ENCODE measurements at places on chromosomes 7 and 10. TPM values are rescaled to one million over a fixed set of nuclear protein-coding genes. Genes with fewer than 3 reads are reported as not detected.

The SLC35G1 gene
- 1.5 TPM for total RNA-seq

GRCh38 chr10:77565590-77566023 is 72.0 kb downstream of the KCNMA1 start:
- no peak overlapping the region for H3K4me3 ChIP-seq
- no peaks in the 10 kb centered on the region for H3K4me1 ChIP-seq
- H3K36me3 ChIP-seq: no peaks in the 10 kb centered on the region
- no peak for DNase-seq

The SLC26A3 gene
- not detected for total RNA-seq

- H3K36me3 ChIP-seq: no peaks in the 10 kb centered on the region
- H3K27me3 ChIP-seq: peaks cover 24% of the 10 kb centered on the region
- H3K27ac ChIP-seq: peak overlapping the region; percentile 49
- peak overlapping the region; percentile 58 for H3K4me3 ChIP-seq
- DNase-seq: peak; percentile 51
- H3K4me1 ChIP-seq: peaks cover 3% of the 10 kb centered on the region
Measured at GRCh38 chr7:85185424-85186082, 1.3 kb downstream of the SEMA3D start.

DNA sequence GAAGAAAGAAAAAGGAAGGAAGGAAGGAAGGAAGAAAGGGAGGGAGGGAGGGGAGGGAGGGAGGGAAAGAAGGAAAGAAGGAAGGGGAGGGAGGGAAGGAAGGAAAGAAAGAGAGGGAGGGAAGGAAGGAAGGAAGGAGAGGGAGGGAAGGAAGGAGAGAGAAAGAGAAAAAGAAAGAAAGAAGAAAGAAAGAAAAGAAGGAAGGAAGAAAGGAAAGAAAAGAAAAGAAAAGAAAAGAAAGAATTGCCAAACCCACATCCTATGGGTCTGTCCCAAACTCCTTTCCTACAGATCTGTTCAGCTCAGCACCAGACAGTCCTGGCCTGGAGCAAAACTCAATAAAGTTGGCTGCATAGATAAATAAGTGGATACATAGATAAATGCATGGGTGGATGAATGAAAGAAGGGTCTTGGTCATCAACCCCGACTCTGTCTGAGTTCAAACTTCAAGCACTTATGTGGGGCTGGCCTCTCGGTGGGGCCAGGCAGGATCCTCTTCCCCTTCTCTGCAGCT is 17.2 kb upstream of the TLX1 start:
- H3K4me3 ChIP-seq: no peak overlapping the region
- no peak overlapping the region for H3K27ac ChIP-seq
- H3K36me3 ChIP-seq: no peaks in the 10 kb centered on the region

The SPDYE8 gene
- not detected for total RNA-seq

DNA sequence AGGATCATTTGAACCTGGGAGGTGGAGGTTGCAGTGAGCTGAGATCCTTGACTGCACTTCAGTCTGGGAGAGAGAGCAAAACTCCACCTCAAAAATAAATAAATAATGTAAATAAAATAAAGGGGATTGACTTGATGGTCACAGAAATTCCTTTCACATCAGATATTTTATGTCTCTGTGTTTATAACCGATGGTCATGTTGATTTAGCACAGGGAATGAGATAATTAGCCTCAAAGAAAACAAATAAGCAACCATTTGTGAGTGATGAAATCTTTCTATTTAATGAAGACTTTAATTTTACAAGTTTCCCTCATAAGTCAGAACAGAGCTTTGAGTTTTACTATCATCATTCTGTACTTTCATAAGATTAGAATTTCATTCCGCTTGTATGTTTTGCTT is 64.8 kb upstream of the NUPR2 start:
- H3K4me3 ChIP-seq: no peak overlapping the region
- DNase-seq: no peak
- H3K4me1 ChIP-seq: no peaks in the 10 kb centered on the region
- H3K36me3 ChIP-seq: no peaks in the 10 kb centered on the region
- H3K27me3 ChIP-seq: peaks cover 11% of the 10 kb centered on the region
- no peak overlapping the region for H3K27ac ChIP-seq

DNA sequence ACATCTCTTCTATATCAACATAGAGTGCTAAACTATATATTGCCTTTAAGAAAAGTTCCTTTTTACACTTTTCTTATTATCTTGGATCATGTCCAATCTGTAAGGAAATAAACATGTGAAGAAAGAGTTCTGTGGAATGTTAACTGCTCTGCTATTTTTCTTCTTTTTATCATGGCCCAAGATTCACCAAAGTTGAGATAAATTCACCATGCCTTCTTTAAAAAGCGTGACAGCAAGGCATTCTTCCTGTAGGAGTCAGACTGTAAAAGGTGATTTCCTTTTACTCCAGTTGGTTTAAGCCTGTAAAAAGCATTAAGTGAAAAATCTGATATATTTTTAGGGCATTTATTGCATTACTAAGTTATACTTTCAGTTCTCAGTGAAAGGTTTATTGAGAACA is 165.7 kb upstream of the FZD1 start:
- H3K27me3 ChIP-seq: no peaks in the 10 kb centered on the region
- no peak overlapping the region for H3K27ac ChIP-seq
- H3K36me3 ChIP-seq: no peaks in the 10 kb centered on the region
- H3K4me3 ChIP-seq: no peak overlapping the region
- no peaks in the 10 kb centered on the region for H3K4me1 ChIP-seq

The MIOS gene
- total RNA-seq: 22.3 TPM

DNA sequence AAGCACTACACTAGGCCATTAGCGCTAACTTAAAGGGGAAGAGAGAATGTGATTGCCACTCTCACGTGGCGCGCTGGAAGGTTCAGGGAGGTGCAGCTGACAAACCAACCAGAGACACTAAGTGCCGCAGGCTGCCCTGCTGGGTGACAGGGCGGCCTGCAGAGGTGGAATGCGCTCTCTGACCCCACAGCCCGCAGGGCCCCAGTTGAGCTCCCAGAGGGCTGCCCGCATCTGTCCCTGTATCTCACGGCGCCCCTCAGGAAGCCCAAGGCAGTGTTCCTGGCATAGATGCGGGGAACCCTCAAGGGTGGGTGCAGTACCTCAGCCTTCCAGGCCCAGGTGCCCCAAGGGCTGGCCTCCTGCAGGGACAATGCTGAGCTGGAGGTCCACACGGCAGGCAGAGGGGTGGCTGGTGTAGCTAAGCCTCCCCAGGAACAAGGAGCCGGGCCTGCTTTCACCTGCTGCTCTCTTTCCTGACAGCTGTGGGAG is 66.6 kb downstream of the CALML3 start:
- no peaks in the 10 kb centered on the region for H3K36me3 ChIP-seq
- no peaks in the 10 kb centered on the region for H3K27me3 ChIP-seq
- H3K4me3 ChIP-seq: no peak overlapping the region

The ZNF853 gene
- total RNA-seq: 11.5 TPM

DNA sequence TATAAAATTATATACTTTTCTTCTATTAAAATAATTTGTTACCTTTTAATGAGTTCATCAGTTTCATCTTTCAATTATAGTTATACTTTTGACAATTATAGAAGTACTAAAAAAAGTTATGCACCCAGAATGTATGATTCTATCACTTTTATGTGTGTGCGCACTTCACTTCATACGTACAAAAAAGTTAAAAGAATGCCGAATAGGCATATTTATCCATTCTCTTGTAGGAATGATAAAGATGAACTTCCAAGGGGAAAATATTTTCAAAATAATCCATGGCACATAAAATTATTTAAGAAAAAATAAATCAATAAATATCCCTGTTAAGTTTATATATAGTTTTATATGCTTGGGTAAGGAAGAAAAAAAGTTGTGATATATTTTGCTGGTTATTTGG is 166.9 kb upstream of the PRSS1 start:
- H3K4me1 ChIP-seq: no peaks in the 10 kb centered on the region
- no peak overlapping the region for H3K27ac ChIP-seq
- H3K36me3 ChIP-seq: no peaks in the 10 kb centered on the region
- H3K27me3 ChIP-seq: no peaks in the 10 kb centered on the region
- no peak for DNase-seq

- H3K36me3 ChIP-seq: no peaks in the 10 kb centered on the region
- H3K4me1 ChIP-seq: peaks cover 5% of the 10 kb centered on the region
- no peak for DNase-seq
- H3K4me3 ChIP-seq: peak overlapping the region; percentile 11
- no peaks in the 10 kb centered on the region for H3K27me3 ChIP-seq
Measured at GRCh38 chr10:74290708-74291107, 139.7 kb downstream of the ADK start.

DNA sequence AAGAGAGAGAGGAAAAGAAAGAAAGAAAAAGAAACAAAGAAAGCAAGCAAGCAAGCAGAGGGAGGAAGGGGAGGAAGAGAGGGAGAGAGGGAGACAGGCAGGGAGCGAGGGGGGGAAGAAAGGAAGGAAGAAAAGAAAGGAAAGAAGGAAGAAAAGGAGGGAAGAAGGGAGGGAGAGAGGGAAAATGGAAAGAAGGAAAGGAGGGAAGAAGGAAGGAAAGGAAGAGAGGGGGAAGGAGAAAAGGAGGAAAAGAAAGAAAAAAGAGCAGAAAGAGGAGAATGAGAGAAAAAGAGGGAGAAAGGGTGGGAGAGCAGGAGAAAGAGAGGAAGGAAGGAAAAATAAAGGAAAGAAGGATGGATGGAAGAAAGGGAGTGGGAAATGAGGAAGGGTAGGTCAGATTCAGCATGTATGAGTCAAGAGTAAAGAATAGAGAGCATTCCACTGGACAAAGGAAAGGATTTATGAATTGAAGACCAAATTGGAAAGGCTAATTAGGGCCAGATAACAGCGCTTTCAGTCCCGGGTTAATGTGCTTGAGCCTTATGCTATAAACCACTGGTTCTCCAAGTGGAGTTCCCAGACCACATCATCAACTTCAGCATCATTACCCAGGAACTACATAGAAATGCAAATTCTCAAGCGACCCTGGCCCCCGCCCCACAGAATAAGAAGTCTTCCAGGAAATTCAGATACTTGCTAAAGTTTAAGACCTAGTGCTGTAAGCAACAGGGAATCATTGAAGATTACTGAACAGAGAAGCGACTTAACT is 85.1 kb downstream of the C10orf90 start:
- H3K4me1 ChIP-seq: no peaks in the 10 kb centered on the region
- H3K36me3 ChIP-seq: no peaks in the 10 kb centered on the region
- no peaks in the 10 kb centered on the region for H3K27me3 ChIP-seq

The ZNF32 gene
- total RNA-seq: 35.0 TPM

The LRIT1 gene
- not detected for total RNA-seq

- H3K27me3 ChIP-seq: no peaks in the 10 kb centered on the region
- no peak overlapping the region for H3K27ac ChIP-seq
- no peaks in the 10 kb centered on the region for H3K36me3 ChIP-seq
- H3K4me1 ChIP-seq: no peaks in the 10 kb centered on the region
- no peak overlapping the region for H3K4me3 ChIP-seq
Measured at GRCh38 chr10:112218960-112219359, 35.4 kb upstream of the GPAM start.

DNA sequence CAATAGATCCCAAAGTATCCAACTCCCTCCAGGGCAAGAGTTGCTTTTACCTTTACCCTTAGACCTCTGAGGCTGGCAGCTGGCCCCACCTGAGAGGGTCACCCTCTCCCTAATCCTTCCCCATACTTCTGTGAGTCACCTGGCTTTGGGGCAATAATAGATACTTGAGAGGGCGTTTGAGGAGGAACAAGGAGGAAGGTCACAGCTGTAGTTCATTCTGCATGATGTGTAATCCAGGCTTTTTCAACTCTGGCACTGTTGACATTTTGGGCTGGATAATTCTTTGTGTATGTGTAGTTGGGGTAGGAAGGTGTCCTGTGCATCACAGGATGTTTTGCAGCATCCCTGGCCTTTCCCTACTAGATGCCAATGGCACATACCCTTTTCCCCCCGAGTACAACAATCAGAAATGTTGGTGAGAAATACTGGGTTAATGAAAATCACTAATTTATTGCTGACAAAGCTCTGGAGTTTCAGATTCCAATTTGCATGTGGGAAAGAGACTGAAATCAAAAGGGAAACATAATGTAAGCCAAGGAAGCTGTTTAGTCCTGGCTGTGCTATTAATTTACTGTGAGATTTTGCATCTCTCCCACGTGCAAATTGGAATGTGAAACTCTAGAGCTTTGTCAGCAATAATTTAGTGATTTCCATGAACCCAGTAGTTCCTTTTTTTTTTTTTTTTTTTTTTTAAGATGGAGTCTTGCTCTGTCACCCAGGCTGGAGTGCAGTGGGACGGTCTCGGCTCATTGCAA is 3.6 kb downstream of the BLVRA start:
- no peaks in the 10 kb centered on the region for H3K36me3 ChIP-seq
- no peaks in the 10 kb centered on the region for H3K27me3 ChIP-seq
- DNase-seq: no peak
- H3K27ac ChIP-seq: no peak overlapping the region

The TDRD1 gene
- 2.7 TPM for total RNA-seq

GRCh38 chr7:122225874-122226273 is 78.7 kb downstream of the FEZF1 start:
- no peaks in the 10 kb centered on the region for H3K4me1 ChIP-seq
- H3K36me3 ChIP-seq: no peaks in the 10 kb centered on the region
- H3K27me3 ChIP-seq: no peaks in the 10 kb centered on the region

The FKBP14 gene
- total RNA-seq: 5.5 TPM

The ENKUR gene
- total RNA-seq: 0.20 TPM

DNA sequence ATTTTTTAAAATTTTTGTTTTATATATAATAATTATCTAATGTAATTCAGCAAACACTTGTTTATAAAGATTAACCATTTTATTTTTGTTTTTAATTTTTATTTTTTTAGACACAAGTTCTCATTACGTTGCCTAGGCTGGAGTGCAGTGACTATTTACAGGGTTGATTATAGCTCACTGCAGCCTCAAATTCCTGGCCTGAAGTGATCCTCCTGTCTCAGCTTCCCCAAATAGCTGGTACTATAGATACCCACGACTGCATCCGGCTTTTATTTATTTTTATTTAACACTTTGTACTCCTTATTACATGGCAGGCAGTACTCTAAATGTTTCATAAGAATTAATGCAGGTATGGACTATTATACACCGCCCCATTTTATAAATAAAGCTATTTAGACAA is 288.7 kb downstream of the MDFIC start:
- DNase-seq: no peak
- no peaks in the 10 kb centered on the region for H3K27me3 ChIP-seq
- peak overlapping the region; percentile 49 for H3K27ac ChIP-seq

- no peak overlapping the region for H3K27ac ChIP-seq
Measured at GRCh38 chr10:3260066-3260834, 87.7 kb upstream of the PITRM1 start.

- H3K27me3 ChIP-seq: peaks cover 3% of the 10 kb centered on the region
- H3K27ac ChIP-seq: no peak overlapping the region
- H3K4me1 ChIP-seq: peaks cover 16% of the 10 kb centered on the region
Measured at GRCh38 chr10:12351447-12351846, 2.1 kb downstream of the CAMK1D start.

- no peaks in the 10 kb centered on the region for H3K27me3 ChIP-seq
- H3K36me3 ChIP-seq: no peaks in the 10 kb centered on the region
- DNase-seq: no peak
- H3K27ac ChIP-seq: no peak overlapping the region
- no peak overlapping the region for H3K4me3 ChIP-seq
Measured at GRCh38 chr10:103295374-103296015, 18.6 kb downstream of the INA start.

The CHAT gene
- not detected for total RNA-seq

The THSD7A gene
- total RNA-seq: 3.3 TPM
